ENCODE measurements at places on chromosomes 12 and 14.

DNA sequence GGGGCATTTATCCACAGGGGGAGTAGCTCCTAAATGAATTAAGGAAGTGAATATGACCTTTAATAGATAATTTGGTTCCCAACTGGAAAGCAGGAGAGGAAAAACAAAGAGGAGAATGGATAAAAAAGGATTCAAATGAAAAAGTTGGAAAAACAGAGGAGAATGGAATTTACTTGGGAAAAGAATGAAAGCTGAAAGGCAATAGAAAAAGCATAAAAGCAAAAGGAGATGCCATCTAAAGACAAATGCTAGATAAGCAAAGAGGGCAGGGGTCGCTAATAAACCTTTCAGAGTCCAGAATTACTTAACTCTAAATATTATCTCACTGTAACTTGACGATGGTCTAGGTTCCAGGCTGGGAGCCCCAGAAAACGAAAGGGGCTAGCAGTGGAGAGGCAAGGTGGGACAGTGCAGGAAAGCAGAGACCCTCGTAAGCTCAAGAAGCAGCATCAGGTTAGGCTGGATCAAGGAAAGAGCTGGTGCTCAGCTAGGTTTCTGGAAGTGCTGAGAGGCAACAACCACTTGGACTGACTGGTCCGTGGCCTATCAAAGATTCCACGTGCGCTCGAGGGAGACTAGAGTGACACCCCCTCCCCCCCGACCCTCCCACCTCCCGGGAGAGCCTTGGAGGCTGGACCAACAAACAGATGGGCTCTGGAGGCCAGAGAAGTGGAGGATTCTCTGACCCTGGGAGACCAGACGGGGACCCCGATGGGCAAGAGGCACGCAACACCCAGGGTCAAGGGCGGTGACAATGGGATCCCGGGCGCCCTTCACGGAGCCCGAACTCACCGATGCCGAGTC, 1.2 kb downstream of the SLC2A13 start:
- no peak for DNase-seq

- DNase-seq: no peak
These were observed 15.8 kb downstream of the CCND2 start for GRCh38 chr12:4289231-4289878.

- DNase-seq: no peak
These were observed 123.9 kb downstream of the PRMT8 start for GRCh38 chr12:3614806-3615466.

DNA sequence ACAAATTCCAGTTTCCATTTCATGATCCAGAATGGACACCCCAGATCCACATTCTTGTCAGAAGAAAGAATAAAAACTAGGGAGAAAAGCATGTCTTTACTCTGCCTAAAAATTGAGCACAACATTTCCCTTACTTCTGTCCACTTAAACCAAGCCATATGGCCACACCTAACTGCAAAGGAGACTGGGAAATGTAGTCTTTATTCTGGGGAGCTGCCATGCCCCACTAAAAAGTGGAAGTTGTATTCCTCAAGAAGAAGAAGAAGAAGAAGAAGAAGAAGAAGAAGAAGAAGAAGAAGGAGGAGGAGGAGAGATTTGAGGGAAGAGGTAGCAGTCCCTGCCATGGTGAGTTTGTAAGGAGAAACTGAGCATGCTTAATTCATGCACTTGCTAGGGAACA, 84.5 kb downstream of the GPR65 start:
- DNase-seq: no peak

DNA sequence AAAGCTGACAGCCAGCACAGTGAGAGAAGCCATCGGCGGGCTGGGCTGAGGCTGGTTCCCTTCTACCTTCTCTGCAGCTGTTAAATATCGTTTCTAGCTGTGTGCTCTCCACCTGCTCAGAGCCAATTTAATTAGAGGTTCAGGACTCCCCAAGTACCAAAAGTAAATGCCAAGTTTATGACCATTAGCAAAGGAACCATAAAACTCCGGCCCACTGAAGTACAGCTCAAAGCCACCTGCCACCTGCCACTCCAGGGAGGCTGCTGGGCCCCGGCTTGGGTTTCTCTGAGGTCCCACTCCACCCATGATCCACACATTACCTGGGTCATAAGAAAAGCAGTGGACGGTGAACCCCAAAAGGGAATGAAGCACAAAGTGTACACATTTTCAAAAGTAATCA, 272.8 kb downstream of the KSR2 start:
- no peak for DNase-seq

DNA sequence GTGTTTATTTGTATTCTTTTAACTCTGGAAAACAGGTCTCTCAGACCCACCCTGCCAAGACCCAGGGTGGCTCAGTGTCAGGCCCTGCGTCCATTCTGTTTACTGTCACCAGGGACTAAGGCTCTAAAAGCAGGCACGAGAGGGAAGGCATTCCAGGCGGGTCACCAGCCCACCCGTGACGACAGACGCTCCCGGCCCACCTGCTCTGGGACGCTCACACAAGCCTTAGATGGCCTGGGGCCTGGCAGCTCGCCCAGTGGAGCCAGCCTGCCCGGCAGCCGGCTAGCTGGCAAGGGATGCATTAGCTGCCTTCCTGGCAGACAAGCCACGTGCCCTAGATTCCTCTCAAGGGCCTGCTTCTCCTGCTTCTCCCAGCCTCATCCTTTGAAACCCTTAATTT, 9.2 kb upstream of the NUAK1 start:
- no peak for DNase-seq

Data from fibroblast of mammary gland (primary cell).